ENCODE measurements at places on chromosomes 11 and 22.

- H3K4me1 ChIP-seq = peaks cover 3% of the 10 kb centered on the region
- no peaks in the 10 kb centered on the region for H3K27me3 ChIP-seq
- H3K4me3 ChIP-seq = peak overlapping the region; percentile 43
- no peaks in the 10 kb centered on the region for H3K36me3 ChIP-seq
- DNase-seq = no peak
Measured at GRCh38 chr11:109085708-109086373, 336.1 kb upstream of the C11orf87 start.

- no peaks in the 10 kb centered on the region for H3K27me3 ChIP-seq
- H3K36me3 ChIP-seq = no peaks in the 10 kb centered on the region
- peaks cover 28% of the 10 kb centered on the region for H3K4me1 ChIP-seq
- no peak for DNase-seq
- no peak overlapping the region for H3K4me3 ChIP-seq
Measured at GRCh38 chr11:34239465-34240149, 118.2 kb downstream of the ABTB2 start.

DNA sequence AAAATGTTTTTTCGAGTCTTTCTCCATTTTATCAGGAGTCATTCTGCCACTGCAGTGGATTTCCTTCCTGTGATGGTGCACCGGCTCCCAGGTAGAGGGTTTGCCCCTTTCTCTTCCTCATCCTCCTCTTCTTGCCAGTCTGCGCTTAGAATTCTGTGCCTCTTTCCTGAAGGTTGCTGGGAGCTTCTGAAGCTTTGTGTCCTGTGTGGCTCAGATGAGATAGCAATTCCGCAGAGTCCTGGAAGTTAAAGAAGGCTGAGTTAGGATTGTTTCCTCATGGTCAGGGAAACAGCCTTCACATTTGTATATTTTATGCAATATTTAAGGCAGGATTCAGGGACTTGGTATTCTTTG, 264 bp downstream of the BCO2 start:
- H3K4me1 ChIP-seq = peaks cover 10% of the 10 kb centered on the region
- no peak overlapping the region for H3K27ac ChIP-seq
- no peak for DNase-seq

- DNase-seq = no peak
- peaks cover 4% of the 10 kb centered on the region for H3K36me3 ChIP-seq
- H3K4me1 ChIP-seq = peaks cover 24% of the 10 kb centered on the region
- no peak overlapping the region for H3K4me3 ChIP-seq
Measured at GRCh38 chr22:20140521-20140964, 8.9 kb downstream of the ZDHHC8 start.

DNA sequence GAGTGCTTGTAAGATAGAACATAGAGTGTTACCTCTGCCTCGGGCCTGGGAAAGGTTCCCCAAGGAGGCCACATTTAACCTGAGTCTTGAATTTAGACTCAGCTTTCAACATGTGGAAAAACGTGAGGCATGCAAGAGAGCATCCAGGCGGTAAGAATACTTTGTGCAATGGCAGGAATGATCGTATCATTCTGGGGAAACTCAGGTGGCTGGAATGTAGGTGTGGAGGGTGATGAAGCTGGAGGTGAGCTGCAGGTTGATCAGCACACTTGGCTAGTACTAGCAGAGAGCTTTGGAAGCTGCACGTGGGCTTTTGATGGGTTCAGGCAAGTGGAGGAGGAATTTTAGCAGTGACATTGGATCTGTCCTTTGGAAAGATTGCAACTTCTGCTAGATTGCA, 270.3 kb upstream of the RAG2 start:
- no peaks in the 10 kb centered on the region for H3K4me1 ChIP-seq
- H3K27me3 ChIP-seq = no peaks in the 10 kb centered on the region
- DNase-seq = no peak
- no peak overlapping the region for H3K27ac ChIP-seq
- no peak overlapping the region for H3K4me3 ChIP-seq

GRCh38 chr11:75406338-75406777, 7.0 kb downstream of the RPS3 start:
- no peaks in the 10 kb centered on the region for H3K27me3 ChIP-seq
- no peak overlapping the region for H3K27ac ChIP-seq
- DNase-seq = no peak
- peaks cover 5% of the 10 kb centered on the region for H3K4me1 ChIP-seq

DNA sequence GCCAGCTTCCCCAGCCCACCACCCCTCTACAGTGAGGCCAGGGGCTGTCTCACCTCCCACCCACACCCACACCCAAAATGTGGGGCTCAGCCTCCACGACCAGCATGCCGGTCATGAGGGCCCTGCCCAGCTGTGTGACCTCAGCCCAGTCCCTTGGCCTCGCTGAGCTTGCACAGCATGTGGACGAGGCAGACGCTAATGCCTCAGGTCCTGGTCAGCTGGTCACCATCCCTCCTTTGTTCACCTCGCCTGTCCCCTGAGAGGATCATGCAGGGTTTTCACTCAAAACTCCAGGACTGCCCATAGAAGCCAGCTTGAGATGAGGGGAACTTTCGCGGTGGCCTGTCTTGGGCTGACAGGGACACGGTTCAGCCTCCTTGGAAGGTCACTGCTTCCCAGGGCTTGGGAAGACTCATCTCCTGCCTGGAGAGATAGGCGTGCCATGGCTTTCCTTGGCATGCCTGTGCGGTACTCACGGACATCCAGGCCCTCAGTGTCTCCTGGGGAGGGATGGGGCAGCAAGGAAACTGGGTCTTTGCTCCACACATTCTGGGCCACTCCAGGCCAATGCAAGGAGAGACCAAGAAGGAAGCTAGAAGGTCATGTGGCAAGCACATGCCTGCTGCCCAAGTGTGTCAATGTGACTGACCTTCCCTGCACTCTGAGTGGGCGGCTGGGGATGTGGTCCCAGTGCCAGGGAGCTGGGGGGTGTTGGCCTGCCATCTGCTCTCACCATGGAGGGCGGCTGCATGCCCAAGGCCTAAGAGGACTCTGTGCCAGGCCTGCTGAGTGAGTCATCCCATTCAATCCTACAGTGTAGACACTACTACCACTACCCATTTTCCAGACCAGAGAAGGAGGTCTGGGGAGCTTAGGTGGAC, 3.2 kb upstream of the RTN4R start:
- no peak overlapping the region for H3K4me3 ChIP-seq
- H3K36me3 ChIP-seq = no peaks in the 10 kb centered on the region
- H3K27ac ChIP-seq = no peak overlapping the region
- no peak for DNase-seq

- no peaks in the 10 kb centered on the region for H3K36me3 ChIP-seq
- H3K4me1 ChIP-seq = peaks cover 31% of the 10 kb centered on the region
- H3K27ac ChIP-seq = peak overlapping the region; percentile 34
- DNase-seq = no peak
- no peaks in the 10 kb centered on the region for H3K27me3 ChIP-seq
Measured at GRCh38 chr11:70095541-70096252, 17.6 kb downstream of the ANO1 start.

- H3K4me3 ChIP-seq = peak overlapping the region; percentile 95
- peaks cover 19% of the 10 kb centered on the region for H3K36me3 ChIP-seq
- no peak overlapping the region for H3K27ac ChIP-seq
- no peak for DNase-seq
- no peaks in the 10 kb centered on the region for H3K27me3 ChIP-seq
Measured at GRCh38 chr11:66467756-66468155, 1.1 kb downstream of the PELI3 start.

DNA sequence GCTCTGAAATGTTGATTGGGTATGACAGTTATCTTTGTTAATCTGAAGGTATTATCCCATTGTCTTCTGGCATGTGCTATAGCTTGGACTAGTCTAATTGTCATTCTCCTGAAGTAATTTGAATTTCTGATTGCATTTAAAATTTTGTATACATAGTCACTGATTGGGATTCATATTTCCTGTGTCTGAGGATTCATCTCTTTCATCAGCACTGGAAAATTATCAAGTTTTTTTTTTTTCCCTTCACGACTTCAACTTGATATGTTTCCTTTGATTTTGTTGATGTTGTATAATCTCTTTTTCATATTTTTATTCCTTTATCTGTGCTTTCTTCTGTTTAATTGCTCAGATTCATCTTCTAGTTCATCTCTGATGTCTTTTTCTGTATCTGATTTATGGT, 104.1 kb downstream of the DDX10 start:
- no peaks in the 10 kb centered on the region for H3K4me1 ChIP-seq
- DNase-seq = no peak
- H3K4me3 ChIP-seq = no peak overlapping the region
- H3K27ac ChIP-seq = no peak overlapping the region

All from thoracic aorta (tissue), 2 donors.